ENCODE measurements at places on chromosomes 13 and 19.
A peak's percentile ranks its signal among the peaks of the same experiment; 100 is the strongest.

DNA sequence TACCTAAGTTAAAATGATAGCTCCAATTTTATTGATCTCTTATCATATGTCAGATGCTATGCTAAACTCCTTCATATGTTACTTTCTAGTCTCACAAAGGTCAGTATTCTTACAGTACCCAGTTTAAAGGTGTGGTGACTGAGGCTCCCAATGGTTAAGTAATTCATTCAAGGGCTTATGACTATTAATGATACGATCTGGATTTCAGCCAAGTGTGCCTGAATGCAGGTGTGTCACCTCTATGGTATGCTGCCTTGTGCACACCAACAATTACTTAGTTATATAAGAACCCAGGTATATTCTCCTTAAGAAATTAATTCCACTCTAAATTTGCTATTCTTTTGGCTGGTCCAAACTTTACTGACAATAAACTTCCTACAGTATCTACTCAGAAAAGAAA lies 84.6 kb upstream of the TRPC4 start:
- DNase-seq, result no peak

DNA sequence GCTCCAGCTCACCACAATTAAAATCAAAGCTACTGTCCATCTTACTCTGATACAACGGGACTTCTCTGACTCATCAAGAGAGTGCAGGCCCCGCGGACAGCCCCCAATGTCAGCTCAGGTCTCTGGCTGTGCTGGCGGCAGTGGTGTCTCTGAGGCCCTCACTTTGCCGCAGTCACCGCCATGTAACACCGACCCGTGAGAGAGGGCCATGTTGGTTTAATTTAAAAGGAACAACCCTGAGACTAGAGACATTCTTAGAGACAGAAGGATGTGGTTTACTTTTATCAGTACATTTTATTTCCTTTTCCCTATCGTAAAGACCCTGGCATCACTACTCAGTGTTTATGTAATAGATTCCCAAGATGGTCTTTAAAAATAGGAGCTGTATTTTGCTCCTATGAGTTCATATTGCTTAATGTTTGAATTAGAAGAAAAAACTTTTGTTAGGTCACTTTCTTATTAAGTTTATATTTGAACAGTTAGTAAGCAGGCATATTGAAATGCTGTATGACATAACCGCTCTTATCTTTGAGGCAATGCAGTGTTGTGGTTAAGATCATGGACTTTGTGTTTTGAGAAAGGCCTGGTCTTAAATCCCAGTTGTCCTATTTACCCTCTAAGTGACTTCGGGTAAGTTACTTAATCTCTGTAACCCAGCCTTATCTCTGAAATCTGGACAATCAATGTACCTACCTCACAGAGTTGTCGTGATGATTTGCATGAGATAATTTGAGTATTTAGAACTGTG lies 23.4 kb downstream of the DGKH start:
- no peak for DNase-seq

GRCh38 chr13:94315188-94315587 lies 164.3 kb downstream of the DCT start:
- DNase-seq, result no peak

DNA sequence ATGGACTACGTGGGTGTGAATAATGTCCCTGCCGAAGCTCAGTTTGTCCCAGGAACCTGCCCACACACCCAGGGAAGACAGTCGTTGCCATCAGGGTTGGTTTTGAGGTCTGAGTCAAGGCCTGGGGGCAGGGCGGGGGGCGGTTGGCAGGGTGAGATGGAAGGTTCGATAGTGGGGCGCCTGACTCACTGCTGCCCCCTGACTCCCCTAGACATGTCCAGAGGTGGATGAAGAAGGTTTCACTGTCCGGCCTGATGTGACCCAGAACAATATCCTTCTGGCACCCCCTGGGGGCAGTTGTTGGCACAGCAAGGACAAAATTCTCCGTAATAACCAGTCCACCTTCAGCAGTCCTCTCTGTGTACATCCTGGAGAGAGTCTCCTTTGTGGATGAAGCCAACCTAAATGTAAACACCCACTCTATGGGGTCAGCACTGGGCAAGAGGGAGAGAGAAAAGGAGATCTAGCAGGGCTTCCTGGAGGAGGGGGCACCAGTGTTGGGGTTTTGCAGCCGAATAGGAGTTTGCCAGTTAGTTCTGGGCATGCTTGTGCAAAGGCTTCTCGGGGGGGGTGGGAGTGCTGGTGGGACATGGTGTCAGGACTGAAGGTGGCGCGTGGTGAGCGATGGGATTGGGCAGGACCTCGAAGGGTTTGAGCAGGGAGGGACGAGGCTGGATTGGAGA lies 19.6 kb upstream of the B3GNT3 start:
- DNase-seq, result no peak

DNA sequence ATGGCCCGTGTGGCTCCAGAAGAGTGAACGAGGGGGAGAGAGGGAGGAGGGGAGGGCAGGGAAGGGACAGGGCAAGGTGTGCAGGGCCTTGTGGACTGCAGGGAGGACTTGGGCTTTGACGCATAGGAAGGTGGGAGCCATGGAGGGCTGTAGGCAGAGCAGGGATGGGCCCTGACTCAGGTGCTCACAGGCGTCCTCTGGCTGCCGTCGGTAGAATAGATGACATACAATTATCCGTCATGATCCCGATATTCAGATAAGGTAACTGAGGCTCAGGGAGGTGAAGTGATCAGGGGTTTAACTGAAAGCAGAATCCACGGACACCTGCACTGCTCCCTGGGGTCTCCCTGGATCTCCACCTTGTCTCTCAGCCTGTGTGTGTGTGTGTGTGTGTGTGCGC lies 3.4 kb downstream of the C3 start:
- DNase-seq, result no peak

- DNase-seq, result no peak
Observed at GRCh38 chr13:33746867-33747266, 71.1 kb upstream of the RFC3 start.

GRCh38 chr19:49497047-49497788 lies 984 bp downstream of the RPS11 start:
- DNase-seq, result peak; percentile 56

GRCh38 chr13:111975539-111976473 lies 91.1 kb upstream of the SOX1 start:
- no peak for DNase-seq

DNA sequence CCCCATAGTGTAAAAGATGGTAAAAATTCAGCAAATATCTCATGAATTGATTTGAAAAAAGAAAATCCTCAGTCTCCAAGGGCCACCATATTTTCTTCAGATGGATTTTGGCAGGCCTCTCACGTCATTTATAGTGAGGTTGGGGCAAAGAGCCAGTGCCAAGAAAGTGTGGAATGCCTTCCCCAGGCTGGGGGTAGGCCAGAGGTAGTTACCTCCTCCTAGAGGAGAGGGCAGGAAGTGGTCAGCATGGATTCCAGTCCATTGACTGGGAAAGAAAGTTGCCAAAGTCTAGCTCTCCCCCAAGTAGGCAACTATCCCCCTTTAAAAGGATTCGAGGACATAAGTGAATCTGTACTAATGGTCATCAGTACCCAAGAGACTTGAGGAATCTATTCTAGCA lies 68.4 kb upstream of the KCTD4 start:
- DNase-seq, result no peak

DNA sequence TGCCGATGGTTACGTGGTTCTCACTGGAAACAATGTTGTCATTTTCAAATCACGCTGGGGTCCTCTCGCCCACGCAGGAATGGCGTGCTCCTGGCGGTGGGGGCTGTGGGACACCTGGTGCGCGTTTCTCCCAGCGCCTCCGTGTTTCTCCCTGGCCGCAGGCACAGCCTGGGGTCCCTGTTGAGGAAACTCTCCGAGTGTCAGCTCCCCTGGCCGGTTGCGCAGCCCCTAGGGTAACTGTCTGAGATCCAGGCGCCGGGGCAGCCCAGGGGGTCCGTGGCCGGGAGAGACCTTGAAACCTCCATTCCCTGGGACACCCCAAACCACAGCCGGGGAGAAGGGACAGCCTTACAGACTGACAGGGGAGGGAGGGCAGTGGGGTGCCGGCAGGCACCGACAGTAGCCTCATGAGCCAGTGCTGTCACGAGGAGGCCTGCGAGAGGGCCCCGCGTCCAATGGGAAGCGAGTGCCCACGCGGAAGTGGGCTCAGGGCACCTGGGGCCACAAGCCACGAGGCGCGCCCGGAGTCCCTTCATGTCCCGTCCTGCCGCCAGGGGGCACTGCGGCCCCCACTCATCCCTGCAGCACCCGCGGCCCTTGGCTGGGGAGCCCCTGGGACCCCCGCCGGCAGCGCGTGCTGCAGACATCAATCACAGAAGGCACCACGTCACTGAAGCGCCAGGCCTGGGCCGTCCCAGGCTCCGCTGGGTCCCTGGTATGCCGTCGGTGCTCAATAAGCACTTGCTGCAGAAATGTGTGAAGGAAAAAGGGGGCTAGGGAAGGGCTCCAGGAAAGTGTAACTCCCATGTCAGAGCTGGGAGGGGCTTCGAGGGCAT lies 9.5 kb downstream of the ADAMTSL5 start:
- peak; percentile 80 for DNase-seq

GRCh38 chr13:40318366-40318765 lies 348.1 kb downstream of the FOXO1 start:
- no peak for DNase-seq

DNA sequence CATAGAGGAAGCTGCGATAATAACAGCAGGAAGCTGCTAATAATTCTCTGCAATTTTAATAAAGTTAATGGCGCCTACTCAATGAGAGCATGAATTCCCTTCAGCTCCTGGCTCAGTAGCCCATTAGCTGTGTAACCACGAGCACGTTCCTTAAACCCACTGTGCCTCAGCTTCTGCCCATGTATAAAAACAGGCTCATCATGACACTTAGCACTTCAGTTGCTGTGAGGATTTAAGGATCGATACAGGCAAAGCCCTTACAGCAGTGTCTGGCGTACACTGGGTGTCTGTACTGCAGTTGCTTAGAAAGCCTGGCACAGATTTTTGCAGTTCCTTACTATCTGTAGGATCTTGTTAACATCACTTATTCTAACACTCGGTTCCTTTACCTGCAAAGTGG lies 673.4 kb upstream of the ARGLU1 start:
- DNase-seq, result no peak

DNA sequence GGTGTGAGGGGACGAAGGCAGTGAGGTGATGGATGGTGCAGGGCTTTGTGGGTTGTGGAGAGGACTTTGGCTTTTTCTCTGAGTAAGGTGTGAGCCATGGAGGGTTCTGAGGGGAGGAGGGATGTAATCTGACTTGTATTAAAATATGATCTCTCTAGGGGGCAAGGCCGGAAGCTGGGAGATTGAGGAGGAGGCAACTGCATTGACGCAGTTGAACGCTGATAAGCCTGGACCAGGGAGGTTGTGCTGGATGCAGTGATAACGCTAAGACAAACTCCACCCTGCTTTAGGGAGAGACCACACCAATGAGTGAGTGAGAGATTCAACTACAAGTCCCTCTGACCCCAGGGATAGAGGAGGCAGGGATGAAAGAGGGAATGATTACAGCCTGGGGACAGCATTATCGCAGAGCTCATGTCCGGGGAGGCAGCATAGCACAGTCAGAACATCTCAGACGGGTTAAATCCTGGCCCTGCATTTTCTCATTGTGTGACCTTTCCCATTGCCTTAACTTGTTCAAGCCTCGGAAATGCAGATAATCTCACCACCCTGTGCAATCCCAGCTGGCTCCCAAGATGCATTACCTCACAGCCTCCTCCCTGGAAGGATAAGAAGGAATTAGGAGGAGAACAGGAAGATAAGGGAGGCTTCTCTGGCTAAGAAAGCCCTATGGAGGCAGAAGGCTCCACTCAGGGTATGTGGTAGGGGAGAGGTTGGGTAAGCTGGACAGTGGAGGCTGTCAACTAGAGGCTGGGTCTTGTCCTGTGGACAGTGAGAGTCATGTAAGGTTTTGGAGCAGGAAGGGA lies 124.2 kb downstream of the CACNA1A start:
- no peak for DNase-seq

GRCh38 chr13:106796280-106797047 lies 228.5 kb upstream of the ARGLU1 start:
- DNase-seq, result no peak

DNA sequence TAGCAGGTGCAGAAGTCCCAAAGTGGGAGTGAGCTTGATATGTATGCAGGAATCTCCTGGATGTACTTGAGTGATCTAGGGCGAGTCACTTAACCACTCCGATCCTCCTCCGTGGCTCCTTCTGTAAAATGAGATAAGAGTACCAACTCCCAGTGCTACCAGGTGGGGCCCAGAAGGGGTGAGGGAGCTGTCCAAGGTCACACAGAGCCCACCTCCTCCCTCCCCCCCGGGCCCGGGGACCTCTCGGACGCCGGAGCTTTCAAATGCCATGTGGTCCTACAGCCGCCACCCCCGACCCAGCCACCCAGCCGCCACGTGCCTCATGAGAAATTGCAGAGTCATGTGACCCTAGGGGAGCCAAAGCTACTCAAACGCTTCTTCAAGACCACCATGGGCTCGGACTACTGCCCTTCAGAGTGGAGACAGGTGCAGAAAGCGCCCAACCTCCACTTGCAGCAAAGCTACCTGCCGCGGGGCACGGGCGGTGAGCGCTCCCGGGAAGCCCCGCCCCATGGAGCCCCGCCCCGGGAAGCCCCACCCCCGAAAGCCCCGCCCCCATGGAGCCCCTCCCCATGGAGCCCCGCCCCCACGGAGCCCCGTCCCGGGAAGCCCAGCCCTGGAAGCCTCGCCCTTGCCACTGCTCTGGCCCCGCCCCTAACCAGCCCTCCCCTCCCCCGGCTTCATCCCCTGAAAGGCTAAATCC lies 10.1 kb upstream of the ZNF358 start:
- peak; percentile 75 for DNase-seq

DNA sequence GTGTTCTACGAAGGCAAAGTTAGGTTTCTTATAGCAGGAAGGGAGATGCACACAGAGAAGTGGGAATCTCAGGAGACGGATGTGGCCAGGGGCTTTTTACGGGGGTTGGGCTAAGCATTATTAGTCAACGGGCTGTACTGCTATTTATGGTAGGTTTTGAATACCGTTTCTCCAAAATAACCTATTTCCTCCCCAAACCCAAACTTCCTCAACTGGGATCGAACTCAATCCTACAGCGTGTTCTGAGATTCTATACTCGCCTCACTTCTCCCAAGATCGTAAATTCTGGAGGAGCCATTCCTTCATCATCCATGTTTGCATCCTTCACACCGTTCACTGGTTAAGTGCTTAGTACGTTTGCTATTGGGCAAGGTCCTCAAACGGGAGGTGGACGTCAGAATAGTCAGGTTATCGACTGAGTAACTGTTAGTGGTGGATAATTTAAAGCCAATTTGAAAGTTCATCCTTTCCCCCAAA lies 1.2 kb upstream of the TRIM13 start:
- no peak for DNase-seq

DNA sequence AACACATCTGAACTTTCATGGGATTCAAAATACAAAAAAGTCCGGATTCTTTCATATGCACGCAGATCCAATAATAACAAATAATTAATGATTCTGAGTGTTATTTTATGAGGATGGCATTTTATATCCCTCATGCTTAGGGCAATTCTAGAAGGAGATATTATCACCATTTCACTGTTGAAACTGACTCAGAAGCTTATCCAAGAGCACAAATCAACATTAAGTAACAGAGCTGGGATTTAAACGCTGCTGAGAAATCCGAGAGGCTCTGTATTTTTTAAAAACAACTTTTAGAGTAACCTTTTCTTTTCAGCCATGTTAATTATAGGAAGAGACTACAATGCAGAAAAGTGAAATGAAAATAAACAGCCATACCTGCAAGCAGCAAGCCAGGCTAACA lies 30.3 kb downstream of the ATP7B start:
- no peak for DNase-seq

GRCh38 chr13:27006519-27007161 lies 165.0 kb downstream of the USP12 start:
- no peak for DNase-seq

Data from GM10248 (cell line).